ENCODE measurements at places on chromosomes 1 and 21.

DNA sequence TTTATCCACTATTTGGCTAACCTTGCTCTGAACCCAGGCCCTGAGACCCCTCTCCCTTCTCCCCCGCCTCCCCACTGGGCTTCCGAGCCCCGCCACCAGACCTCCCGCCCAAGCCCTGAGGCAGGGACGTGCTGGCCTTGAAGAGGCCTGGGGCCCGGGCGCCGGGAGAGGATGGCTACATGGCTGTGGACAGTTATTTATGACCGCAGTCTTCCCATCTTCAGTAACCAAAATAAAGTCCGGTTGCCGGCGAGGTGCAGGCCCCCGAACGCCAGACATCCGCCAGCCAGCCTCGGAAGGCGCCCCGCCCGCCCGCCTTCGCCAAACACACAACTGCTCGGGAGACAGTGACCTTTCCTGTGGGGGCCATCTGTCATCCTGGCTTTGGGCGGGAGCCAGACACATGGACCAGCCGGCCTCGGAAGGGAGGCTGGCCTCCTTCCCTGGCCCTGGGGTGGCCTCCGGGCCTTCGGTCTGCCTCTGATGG is 69.0 kb downstream of the DHRS3 start:
- no peak for DNase-seq

DNA sequence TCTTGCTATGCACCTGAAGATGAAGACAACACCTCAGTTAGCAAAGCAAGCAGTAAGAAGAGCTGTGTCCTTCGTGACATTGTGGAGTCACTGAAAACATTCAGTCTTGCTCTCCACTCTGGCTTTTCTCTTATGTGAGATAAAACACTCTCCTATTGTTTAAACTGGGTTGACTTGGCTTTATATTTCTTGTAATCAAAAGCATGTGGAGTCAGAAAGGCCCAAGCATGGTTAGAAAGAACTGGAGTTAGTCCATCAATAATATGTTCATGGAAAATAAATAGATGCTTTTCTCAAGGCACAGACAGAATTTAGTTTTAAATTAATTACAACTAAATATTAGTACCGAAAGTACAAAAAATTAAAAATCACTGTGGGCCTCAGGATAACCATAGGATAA is 61.7 kb downstream of the UBE2U start:
- DNase-seq = no peak

- DNase-seq = no peak
These were observed 85.3 kb downstream of the PLXNA2 start for GRCh38 chr1:208158640-208159554.

- DNase-seq = no peak
These were observed 14.9 kb downstream of the SLC26A9 start for GRCh38 chr1:205928317-205928716.

DNA sequence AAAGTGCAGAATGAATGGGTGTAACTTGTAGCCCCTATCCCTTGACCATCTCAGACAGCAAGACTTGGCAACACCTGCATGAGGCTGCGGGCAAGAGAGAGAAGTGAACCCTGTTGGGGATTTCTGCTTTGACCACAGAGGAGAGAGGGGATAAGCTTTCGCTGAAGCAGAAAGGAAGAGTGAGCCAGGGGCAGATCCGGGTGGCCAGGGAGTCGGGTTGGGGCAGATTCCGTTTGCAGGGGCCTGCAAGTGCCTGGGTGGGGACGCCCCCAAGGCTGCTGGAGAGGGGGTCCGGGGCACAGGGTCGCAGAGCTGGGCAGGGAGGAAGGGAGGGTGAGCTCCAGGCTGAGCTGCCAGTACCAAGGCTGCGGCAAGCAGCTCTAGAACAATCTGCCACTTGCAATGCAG is 25.3 kb upstream of the PIK3CD start:
- no peak for DNase-seq

All from stimulated activated CD4-positive, alpha-beta T cell treated with anti-CD3 and anti-CD28 coated beads, TNF-alpha, amount 100 ng/mL, for 1 hour (primary cell).